ENCODE measurements at places on chromosomes 2 and 18. TPM values are rescaled to one million over a fixed set of nuclear protein-coding genes. Genes with fewer than 3 reads are reported as not detected.
A peak's percentile ranks its signal among the peaks of the same experiment; 100 is the strongest.

GRCh38 chr2:240983361-240983995, 14.9 kb upstream of the SNED1 start:
- peak; percentile 21 for DNase-seq

- DNase-seq: no peak
Measured at GRCh38 chr2:210592726-210593125, 36.3 kb downstream of the CPS1 start.

GRCh38 chr2:40352041-40352702, 99.7 kb downstream of the SLC8A1 start:
- DNase-seq: no peak

GRCh38 chr2:68428746-68429145, 38.3 kb downstream of the FBXO48 start:
- no peak for DNase-seq

DNA sequence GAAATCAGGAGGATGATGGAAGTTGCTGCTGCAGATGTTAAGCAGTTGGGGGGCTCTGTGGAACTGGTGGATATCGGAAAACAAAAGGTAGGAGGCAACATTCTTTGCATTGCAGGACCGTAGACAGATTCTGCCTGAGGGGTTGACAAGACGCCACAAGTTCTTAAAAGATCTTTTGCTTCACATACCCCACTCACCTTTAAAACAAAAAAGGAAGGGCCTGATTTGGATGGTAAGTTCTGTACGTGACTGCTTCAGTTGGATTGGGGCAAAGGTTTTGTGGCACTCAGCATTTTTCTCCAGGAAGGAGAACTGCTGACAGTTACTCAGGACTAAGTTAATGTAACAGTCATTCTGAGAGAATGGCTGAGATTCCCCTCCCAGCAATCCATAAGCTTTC, 5.2 kb downstream of the CNDP2 start:
- no peak for DNase-seq

DNA sequence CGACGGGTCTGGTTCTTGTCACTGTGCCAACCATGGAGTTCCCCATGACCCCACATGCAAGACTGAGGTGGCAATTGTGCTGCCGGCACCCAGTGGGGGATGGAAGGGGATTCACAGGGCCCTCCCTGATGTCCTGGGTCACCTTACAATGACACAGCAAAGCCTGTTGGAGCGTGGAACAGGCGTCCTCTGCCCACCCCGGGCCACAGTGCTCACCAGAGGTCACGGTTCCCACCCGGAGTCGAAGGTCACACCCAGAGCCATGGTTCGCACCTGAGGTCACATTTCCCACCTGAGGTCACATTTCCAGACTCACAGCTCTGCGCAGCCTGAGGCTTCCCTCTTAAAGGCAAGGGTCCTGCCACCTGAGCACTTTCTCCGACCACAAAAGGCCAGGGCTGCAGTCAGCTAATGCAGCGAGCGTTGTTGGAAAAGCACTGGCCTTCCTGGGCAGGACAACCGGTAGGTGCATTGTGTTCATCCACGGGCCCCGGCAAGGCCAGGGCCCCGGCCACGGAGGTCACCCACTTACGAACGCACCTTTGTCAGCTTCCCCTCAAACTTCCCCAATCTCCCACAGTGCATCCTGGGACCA, 24.0 kb downstream of the KIF1A start:
- DNase-seq: no peak

The PRSS56 gene
- total RNA-seq: not detected

The CYP26B1 gene
- 5.1 TPM for total RNA-seq

The DCDC2C gene
- not detected for total RNA-seq

The MAP3K19 gene
- total RNA-seq: not detected

The PCARE gene
- 5.3 TPM for total RNA-seq

The FSHR gene
- total RNA-seq: not detected
